IPS-NIHi11 (cell line): ENCODE measurements at places on chromosomes 7 and 10.
A peak's percentile ranks its signal among the peaks of the same experiment; 100 is the strongest.

- DNase-seq: no peak
Observed at GRCh38 chr7:24702755-24703154, 54.5 kb downstream of the GSDME start.

- DNase-seq: peak; percentile 24
Observed at GRCh38 chr7:136687693-136688322, 180.6 kb upstream of the CHRM2 start.

- no peak for DNase-seq
Observed at GRCh38 chr10:25675204-25675603, 258.8 kb upstream of the MYO3A start.

GRCh38 chr10:113130014-113130641 is 180.1 kb downstream of the TCF7L2 start:
- no peak for DNase-seq

DNA sequence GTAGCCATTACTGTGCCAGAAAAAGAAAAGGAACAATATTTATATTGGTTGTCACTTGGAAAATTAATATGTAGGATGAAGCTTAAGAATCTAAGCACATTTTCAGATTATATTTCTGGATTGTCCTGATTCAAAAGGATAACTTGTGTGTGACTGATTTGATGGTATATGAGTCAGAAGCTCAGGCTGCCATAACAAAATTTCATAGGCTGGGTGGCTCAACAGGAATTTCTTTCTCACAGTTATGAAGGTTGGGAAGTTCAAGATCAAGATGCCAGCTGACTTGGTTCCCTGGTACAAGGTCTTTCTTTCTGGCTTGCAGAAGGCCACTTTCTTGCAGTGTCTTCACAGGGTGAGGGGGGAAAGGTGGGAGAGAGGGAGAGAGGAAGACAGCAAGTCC is 108.5 kb downstream of the ST7 start:
- no peak for DNase-seq

DNA sequence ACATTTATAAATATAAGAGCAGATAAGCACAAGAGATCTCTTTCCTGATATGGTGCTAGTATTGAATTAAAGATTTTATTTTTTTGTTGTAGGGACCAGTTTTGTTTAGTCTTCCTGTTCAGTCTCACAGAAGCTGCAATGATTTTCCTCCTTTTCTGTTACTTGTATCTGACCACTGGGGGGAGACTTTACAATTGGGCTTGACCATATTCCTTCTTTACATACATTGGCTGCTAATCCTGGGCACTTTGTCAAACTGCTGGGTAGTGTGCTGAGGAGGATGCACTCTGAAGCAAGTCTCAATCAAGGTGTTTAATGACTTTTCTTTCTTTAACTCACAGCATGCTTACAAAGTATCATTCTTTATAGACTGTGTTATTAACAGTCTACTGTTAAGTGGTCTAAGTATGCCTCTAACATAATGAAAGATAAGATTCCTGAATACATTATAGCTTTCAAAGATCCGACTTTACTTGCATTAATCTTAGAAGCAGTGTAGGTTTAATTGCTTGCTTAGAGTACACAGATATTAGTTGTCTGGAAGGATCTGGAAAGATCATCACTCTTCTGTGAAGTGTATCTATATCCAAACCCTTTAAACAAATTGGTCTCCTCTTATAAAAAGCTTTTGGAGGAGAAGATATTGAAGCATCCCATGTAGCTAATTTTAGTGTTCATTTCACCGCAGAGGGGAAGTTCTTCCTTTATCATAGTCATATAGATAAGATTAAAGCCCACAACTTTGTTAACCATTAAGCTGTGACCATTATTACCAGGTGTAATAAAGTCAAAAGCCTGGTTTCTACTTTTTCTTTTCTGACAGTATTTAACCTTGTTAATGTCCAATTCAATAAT is 3.1 kb downstream of the PALS2 start:
- DNase-seq: peak; percentile 61

GRCh38 chr10:132681858-132682755 is 103.8 kb downstream of the NKX6-2 start:
- no peak for DNase-seq

- no peak for DNase-seq
Observed at GRCh38 chr7:151168787-151169162, 1.3 kb upstream of the GBX1 start.

DNA sequence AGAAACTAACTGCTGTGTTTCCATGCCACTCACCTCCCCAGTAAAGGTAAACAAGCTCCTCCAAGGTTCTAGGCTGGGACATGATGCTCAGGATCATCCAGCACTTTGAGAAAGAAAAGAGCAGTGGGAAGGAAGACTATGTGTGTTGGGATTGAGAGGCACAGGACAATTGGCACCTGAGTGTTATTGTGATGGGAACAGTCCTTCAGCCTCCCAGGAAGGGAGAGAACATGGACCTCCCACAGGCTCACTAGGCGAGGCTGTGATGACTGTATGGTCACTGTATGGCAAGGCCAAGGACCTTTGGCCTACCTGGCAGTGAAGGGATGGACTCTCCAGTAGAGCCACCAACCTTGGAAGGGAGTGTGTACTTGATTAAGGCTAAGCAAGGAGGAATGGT is 123.2 kb upstream of the UNC5B start:
- peak; percentile 2 for DNase-seq

DNA sequence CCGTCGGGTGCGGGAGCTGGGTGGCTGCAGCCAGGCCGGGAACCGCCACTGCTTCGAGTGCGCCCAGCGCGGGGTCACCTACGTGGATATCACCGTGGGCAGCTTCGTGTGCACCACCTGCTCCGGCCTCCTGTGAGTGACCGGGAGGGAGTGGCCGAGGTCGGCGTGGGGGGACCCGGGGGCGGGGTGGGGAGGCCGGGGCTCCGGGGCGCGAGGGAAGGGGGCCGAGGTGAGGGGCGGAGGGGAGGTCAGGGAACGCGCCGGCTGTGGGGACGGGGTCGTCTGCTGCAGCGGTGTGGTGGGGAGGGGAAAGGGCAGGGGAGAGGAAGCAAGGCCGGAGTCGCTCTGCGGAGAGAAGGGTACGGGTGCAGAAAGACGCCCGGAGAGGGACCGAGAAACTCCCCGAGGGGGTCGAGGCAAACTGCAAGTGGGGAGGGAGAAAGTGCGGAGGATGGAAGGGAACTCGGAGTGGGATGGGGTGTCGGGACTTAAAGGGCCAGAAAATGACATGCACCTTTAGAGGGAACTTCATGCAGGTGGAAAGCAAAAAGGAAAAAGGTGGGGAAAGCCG is 518 bp downstream of the AGFG2 start:
- DNase-seq: peak; percentile 21
